ENCODE measurements at places on chromosomes 11 and 22.

- no peak for DNase-seq
Measured at GRCh38 chr11:83041126-83041525, 30.6 kb downstream of the RAB30 start.

GRCh38 chr11:13595166-13595565 is 73.3 kb upstream of the FAR1 start:
- no peak for DNase-seq

GRCh38 chr22:24803064-24803542 is 2.9 kb upstream of the SGSM1 start:
- DNase-seq = peak; percentile 90

DNA sequence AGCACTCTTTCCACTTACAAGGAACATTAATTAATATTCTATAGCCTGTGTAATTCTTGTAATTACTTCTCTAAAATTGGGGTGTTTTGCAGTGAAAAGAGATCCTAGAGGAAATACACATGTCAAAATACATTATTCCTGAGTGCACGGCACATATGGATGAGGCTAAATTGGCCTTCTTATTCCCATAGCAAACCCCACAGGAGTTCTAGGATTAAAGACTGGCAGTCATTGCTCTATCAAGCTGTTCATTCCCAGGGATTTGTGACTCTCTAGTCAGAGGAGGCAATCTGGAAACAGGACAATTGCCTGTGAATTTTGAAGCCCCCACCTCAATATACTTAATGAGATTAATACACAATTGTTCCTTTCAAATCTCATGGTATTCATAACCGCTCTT is 145.9 kb upstream of the OPCML start:
- no peak for DNase-seq

- DNase-seq = no peak
Measured at GRCh38 chr11:5398936-5399335, 15.3 kb downstream of the OR51M1 start.

- DNase-seq = no peak
Measured at GRCh38 chr11:61704838-61705237, 24.6 kb downstream of the DAGLA start.

DNA sequence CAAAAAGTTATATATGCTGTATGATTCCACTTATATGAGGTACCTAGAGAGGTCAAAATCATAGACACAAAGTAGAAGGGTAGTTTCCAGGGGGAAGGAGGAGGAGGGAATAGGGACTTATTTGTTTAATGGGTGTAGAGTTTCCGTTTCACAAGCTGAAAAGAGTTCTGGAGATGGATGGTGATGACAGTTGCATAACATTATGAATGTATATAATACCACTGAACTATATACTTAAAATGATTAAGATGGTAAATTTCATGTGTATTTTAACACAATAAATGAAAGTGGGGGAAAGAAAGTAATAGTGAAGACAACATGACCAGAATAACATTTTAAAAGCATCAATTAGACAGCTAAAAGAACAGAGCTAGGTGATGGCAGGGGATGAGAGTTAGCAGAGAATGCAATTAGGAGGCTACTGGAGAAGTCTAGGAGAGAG is 51.2 kb downstream of the MRTFA start:
- no peak for DNase-seq

- no peak for DNase-seq
Measured at GRCh38 chr11:11569936-11570491, 51.8 kb downstream of the GALNT18 start.

GRCh38 chr11:62044639-62045121 is 77.2 kb upstream of the FTH1 start:
- DNase-seq = no peak

- DNase-seq = peak; percentile 91
Measured at GRCh38 chr11:65919573-65920371, 546 bp downstream of the DRAP1 start.

GRCh38 chr22:47100646-47101200 is 338.3 kb downstream of the TBC1D22A start:
- no peak for DNase-seq

GRCh38 chr22:19871023-19871844 is 16.6 kb upstream of the GNB1L start:
- DNase-seq = peak; percentile 44

DNA sequence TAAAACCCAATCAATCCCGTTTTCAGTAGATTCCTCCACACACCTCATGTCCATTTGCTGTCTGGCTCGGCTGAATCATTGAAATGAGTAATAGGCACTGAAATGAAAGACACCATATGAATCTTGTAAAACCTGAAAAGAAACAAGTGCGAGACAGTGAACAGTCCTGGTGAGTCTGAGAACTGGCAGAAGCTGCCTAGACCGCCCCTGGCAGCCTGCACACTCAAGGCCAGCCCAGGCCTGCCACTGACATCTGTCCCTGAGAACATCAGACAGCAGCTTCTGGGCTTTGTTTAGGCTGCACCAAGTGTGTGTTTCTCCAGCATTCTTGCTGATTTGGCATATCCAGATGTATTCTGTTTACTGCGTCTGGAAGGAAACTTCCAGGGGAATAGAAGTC is 44.8 kb downstream of the ENDOD1 start:
- DNase-seq = no peak

DNA sequence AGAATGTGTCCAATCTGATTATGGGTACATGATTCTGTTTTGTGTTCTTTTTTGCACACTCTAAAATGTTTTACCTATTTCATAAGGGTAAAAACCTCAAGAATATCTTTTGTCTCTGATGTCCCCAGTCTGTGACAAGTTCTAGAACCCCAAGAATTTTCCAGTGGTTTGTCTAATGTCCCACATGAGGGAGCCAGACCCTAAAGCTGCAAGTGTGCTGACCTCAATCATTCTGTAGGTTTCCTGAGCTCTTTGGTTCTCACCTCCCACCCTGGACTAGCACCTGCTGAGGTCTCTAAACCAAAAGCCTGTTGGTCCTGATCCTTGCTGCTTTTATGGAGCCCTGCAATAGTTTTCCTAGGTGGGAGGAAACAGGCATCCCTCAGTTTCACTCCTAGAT is 149.8 kb upstream of the MPPED2 start:
- DNase-seq = no peak

- no peak for DNase-seq
Measured at GRCh38 chr22:40813912-40814315, 5.2 kb downstream of the SLC25A17 start.

- no peak for DNase-seq
Measured at GRCh38 chr11:69416143-69416515, 65.3 kb upstream of the LINC01488 start.

- no peak for DNase-seq
Measured at GRCh38 chr11:1739576-1739975, 10.8 kb downstream of the IFITM10 start.

GRCh38 chr11:79198203-79198897 is 242.5 kb downstream of the TENM4 start:
- DNase-seq = no peak

GRCh38 chr11:6667733-6668374 is 12.2 kb upstream of the DCHS1 start:
- no peak for DNase-seq

Measured in H7 (cell line).